ENCODE measurements at places on chromosomes 13 and 19. TPM values are rescaled to one million over a fixed set of nuclear protein-coding genes. Genes with fewer than 3 reads are reported as not detected.
A peak's percentile ranks its signal among the peaks of the same experiment; 100 is the strongest.

GRCh38 chr13:112616586-112617362 is 28.8 kb upstream of the TUBGCP3 start:
- no peaks in the 10 kb centered on the region for H3K27me3 ChIP-seq
- no peaks in the 10 kb centered on the region for H3K36me3 ChIP-seq
- peaks cover 10% of the 10 kb centered on the region for H3K4me1 ChIP-seq
- DNase-seq = no peak
- no peak overlapping the region for H3K4me3 ChIP-seq
- H3K27ac ChIP-seq = no peak overlapping the region

GRCh38 chr13:95713651-95714050 is 36.7 kb downstream of the DNAJC3 start:
- no peak for DNase-seq
- no peaks in the 10 kb centered on the region for H3K27me3 ChIP-seq
- H3K36me3 ChIP-seq = peaks cover 3% of the 10 kb centered on the region
- no peak overlapping the region for H3K27ac ChIP-seq

Gene ATP4B
- total RNA-seq = not detected

DNA sequence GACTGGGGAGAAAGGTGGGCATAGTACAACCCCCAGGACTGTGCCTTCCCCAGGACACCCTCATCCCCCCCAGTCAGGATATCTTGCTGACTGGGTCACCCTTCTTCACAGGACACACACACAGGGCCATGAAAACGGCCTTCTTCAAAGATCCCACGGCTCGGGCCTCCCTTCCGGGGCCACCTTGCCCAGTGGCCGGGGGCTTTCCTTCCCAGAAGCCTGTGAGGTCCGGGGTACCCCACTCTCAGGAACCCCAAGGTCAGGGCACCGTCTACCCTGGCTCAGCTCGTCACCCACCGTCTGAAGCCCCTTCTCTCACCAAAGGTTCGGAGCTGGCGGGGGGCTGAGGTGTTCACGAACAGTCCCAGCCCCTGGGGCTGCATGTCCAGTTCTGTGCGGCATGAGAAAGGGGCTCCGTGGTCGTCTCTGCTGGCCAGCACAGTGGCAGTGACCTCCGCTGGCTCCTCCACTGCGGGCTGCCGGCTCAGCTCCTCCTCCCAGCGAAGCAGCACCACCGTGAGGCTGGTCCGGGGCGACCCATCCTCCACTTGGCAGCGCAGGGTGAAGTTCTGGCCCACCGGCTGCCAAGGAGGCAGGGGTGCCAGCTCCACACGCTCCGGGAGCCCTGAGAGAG is 2.1 kb upstream of the RAVER1 start:
- H3K4me1 ChIP-seq = peaks cover 6% of the 10 kb centered on the region
- no peak for DNase-seq
- peak overlapping the region; percentile 79 for H3K4me3 ChIP-seq
- no peaks in the 10 kb centered on the region for H3K36me3 ChIP-seq
- peak overlapping the region; percentile 65 for H3K27ac ChIP-seq

- peak overlapping the region; percentile 96 for H3K4me3 ChIP-seq
- H3K36me3 ChIP-seq = peaks cover 9% of the 10 kb centered on the region
- no peaks in the 10 kb centered on the region for H3K27me3 ChIP-seq
Observed at GRCh38 chr13:27965740-27966640, 3.1 kb downstream of the CDX2 start.

Gene PROSER3
- 34.6 TPM for total RNA-seq

GRCh38 chr13:42728507-42729180 is 52.7 kb upstream of the FAM216B start:
- H3K27me3 ChIP-seq = peaks cover 2% of the 10 kb centered on the region
- no peak for DNase-seq
- H3K36me3 ChIP-seq = no peaks in the 10 kb centered on the region

DNA sequence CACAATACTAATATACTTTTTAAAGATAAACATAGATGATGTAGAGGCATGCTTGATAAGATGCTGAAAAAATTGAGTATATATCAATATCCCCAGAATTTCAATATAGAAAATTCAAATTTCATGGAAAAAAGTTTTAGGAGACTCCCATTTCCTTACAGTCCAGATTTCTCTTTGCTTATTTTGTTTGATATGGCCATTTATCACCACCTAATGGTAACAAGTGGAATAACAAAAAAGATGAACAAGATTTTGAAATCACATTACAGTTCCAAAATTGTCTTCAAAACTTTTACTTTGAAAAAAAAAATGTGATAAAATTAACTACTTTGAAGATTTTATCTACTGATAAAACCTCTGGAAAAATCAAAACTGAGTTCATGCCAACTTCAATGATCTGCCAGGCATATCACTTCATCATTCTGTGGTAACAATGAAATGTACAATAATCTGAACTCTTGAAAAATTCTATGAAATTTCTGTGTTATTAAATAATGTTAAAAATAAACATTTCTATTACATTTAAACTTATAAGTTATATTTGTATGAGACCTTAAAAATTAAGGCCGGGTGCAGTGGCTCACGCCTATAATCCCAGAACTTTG is 17.5 kb downstream of the MIPEP start:
- H3K36me3 ChIP-seq = no peaks in the 10 kb centered on the region
- no peak overlapping the region for H3K27ac ChIP-seq
- H3K27me3 ChIP-seq = no peaks in the 10 kb centered on the region
- DNase-seq = no peak
- H3K4me1 ChIP-seq = peaks cover 6% of the 10 kb centered on the region

DNA sequence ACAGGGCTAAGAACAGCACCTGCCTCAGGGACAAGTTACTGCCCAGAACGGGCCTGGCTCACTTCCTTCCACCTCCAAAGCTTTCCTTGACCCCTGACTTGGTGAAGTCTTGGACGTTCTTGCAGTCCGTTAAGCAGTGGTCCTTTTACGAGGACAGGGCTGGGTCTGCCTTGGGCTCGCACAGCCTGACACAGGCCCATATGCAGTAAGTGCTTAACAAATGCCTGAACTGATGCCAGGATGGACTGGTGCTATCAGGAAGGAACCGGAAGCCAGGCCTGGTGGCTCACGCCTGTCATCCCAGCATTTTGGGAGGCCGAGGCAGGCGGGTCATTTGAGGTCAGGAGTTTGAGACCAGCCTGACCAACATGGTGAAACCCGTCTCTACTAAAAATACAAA is 1.8 kb upstream of the PLK5 start:
- H3K27ac ChIP-seq = no peak overlapping the region
- no peaks in the 10 kb centered on the region for H3K36me3 ChIP-seq
- no peaks in the 10 kb centered on the region for H3K4me1 ChIP-seq
- H3K4me3 ChIP-seq = no peak overlapping the region

- DNase-seq = no peak
- no peaks in the 10 kb centered on the region for H3K27me3 ChIP-seq
- no peak overlapping the region for H3K4me3 ChIP-seq
- H3K27ac ChIP-seq = no peak overlapping the region
- H3K4me1 ChIP-seq = no peaks in the 10 kb centered on the region
Observed at GRCh38 chr13:101231751-101232428, 184.4 kb downstream of the NALCN start.

Gene DACH1
- 1.3 TPM for total RNA-seq

- no peaks in the 10 kb centered on the region for H3K36me3 ChIP-seq
- no peak overlapping the region for H3K27ac ChIP-seq
- H3K4me1 ChIP-seq = no peaks in the 10 kb centered on the region
- no peak for DNase-seq
Observed at GRCh38 chr19:3269916-3270671, 45.6 kb downstream of the CELF5 start.

Gene PROZ
- not detected for total RNA-seq

GRCh38 chr19:7000333-7000732 is 20.9 kb downstream of the MBD3L2B start:
- H3K4me1 ChIP-seq = no peaks in the 10 kb centered on the region
- H3K4me3 ChIP-seq = no peak overlapping the region
- H3K27ac ChIP-seq = no peak overlapping the region
- H3K27me3 ChIP-seq = no peaks in the 10 kb centered on the region
- DNase-seq = no peak
- H3K36me3 ChIP-seq = no peaks in the 10 kb centered on the region

DNA sequence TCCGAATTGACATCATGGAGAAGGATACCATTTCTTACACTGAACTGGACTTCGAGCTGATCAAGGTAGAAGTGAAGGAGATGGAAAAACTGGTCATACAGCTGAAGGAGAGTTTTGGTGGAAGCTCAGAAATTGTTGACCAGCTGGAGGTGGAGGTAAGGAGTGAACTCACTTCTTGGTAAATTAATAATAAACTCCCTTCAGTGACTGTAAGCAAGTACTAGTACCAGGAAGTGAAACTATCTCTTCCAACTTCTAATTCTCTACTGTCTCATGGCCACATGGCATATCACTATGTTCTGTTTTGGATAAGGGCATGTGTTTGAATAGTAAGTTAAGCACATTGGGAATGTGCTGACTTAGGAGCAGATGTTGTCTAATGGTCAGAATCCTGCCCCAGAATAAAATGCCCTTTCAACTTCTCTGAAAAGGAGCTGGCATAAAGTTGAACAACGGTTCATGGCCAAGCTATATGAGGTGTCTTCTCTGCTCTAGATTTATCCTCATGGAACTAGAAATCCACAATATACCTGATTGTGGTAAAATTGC is 13.4 kb downstream of the OLFM4 start:
- H3K36me3 ChIP-seq = no peaks in the 10 kb centered on the region
- no peaks in the 10 kb centered on the region for H3K4me1 ChIP-seq
- DNase-seq = no peak
- no peaks in the 10 kb centered on the region for H3K27me3 ChIP-seq
- no peak overlapping the region for H3K27ac ChIP-seq
- no peak overlapping the region for H3K4me3 ChIP-seq
